ENCODE measurements at places on chromosomes 13 and 19. TPM values are rescaled to one million over a fixed set of nuclear protein-coding genes. Genes with fewer than 3 reads are reported as not detected.

Gene ZNF726
- total RNA-seq, result 1.9 TPM

Gene LRFN3
- total RNA-seq, result 48.6 TPM

Gene SPACA7
- not detected for total RNA-seq

Gene ELL
- 72.2 TPM for total RNA-seq

Gene ZNF541
- total RNA-seq, result not detected

Gene SLC6A16
- total RNA-seq, result not detected

Gene PRSS57
- not detected for total RNA-seq

Gene IRGC
- not detected for total RNA-seq

Gene HPN
- total RNA-seq, result not detected

Gene PSG3
- not detected for total RNA-seq

Gene NKG7
- total RNA-seq, result 3.0 TPM

Gene C19orf73
- total RNA-seq, result 12.5 TPM

Gene RASA3
- 15.6 TPM for total RNA-seq

Gene ZNF724
- 3.0 TPM for total RNA-seq

Gene C19orf81
- not detected for total RNA-seq

Gene CD22
- total RNA-seq, result 21.1 TPM

Gene ISYNA1
- total RNA-seq, result 4.9 TPM

Gene ODAD3
- not detected for total RNA-seq

Gene UCHL3
- 19.9 TPM for total RNA-seq

Gene SERP2
- total RNA-seq, result 2.4 TPM

Gene ATCAY
- total RNA-seq, result 0.60 TPM

Gene IL11
- total RNA-seq, result 0.48 TPM

Gene FAM216B
- total RNA-seq, result not detected

Gene OLFM4
- 3.4 TPM for total RNA-seq

Gene YIPF2
- total RNA-seq, result 47.8 TPM

Gene KLK1
- total RNA-seq, result 41.1 TPM

Gene IGFL1
- total RNA-seq, result not detected

Gene PGLYRP1
- not detected for total RNA-seq

Gene SPRYD7
- total RNA-seq, result 12.4 TPM

Gene ATP8B3
- total RNA-seq, result not detected

Gene ZNF682
- 5.5 TPM for total RNA-seq

Gene SERPINE3
- not detected for total RNA-seq

Gene NCR1
- total RNA-seq, result not detected

Gene FFAR3
- not detected for total RNA-seq

Gene RTBDN
- total RNA-seq, result not detected

Gene C1QTNF9B
- total RNA-seq, result not detected

Gene GRIN3B
- 1.6 TPM for total RNA-seq

Gene IFI30
- 10.0 TPM for total RNA-seq

Gene MCEMP1
- total RNA-seq, result not detected

Gene ATXN8OS
- not detected for total RNA-seq

Gene MBD3L3
- not detected for total RNA-seq

Gene ZNF254
- total RNA-seq, result 5.2 TPM

Gene NTN5
- 0.41 TPM for total RNA-seq

Gene GARIN5A
- 0.79 TPM for total RNA-seq

Gene A1BG
- 25.1 TPM for total RNA-seq

Gene CYP2F1
- not detected for total RNA-seq

Gene MPV17L2
- total RNA-seq, result 10.1 TPM

Gene MVB12A
- total RNA-seq, result 22.9 TPM

Gene PRR22
- total RNA-seq, result 1.9 TPM

Gene OSCAR
- not detected for total RNA-seq

Gene LILRA1
- not detected for total RNA-seq

Gene GGACT
- total RNA-seq, result 8.8 TPM

Gene CDX2
- 124 TPM for total RNA-seq

Gene BCAM
- 7.9 TPM for total RNA-seq

Gene PSG1
- not detected for total RNA-seq

All from transverse colon (tissue), 4 donors.